Progenitor cell of endocrine pancreas (in vitro differentiated cells): ENCODE measurements at places on chromosomes 3 and 15. TPM values are rescaled to one million over a fixed set of nuclear protein-coding genes. Genes with fewer than 3 reads are reported as not detected.

- no peak for DNase-seq
Measured at GRCh38 chr3:130895690-130896488, 2.0 kb downstream of the ATP2C1 start.

DNA sequence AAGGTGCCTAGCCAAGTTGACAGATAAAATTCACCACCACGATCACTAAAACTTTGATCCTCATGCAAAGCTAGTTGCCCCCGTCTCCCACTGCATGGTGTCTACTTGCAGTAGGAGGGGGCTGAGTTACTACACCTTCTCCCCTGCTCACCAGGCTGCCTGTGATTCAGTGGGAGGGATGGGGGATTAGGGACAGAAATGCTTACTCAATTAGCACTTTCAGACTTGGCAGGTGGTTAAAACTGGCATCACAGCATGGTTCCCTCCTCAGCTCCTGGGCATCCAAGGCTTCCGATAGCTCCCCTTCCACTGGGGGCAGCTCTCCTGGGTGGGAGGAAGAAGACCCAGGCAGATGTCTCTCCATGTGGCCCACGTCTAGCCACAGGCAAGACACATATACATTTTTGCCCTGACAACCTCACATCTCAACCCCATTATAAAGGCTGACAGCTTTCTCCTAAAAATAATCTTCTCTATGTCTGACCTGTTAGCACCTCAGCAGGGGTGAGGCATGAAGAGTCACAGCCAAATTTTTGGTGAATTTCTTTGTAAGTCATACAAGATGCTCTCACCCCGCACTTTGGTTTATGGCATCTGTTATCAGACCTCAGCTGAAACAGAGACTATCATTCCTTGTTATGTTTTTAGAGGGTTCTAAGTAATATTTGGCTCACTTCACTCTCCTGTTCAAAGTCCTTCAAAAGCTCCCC, 369.0 kb downstream of the SV2B start:
- no peak for DNase-seq

DNA sequence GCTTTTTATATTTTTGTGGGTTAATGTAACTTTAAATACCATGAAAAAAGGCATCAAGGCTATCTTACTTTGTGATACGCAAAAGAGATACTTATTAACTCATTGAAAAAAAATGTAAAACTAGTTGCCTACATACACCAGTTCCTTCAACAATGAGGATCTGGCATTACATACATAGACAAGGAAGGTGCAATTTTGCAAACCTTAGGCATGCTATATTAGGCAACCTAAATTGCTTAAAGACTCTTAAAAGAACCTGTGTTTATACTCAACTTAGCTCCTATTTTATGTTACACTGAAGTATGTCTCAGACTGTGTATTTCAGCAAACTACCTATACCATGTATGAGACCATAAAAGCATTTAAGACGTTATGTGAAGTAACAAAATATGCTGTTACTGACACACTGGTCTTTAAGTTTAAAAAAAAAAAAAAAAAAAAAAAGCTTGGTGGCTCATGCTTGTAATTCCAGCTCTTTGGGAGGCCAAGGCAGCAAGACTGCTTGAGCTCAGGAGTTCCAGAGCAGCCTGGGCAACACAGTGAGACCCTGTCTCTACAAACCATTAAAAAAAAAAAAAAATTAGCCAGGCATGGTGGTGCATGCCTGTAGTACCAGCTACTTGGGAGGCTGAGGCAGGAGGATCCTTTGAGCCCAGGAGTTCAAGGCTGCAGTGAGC, 9.1 kb downstream of the TASOR start:
- DNase-seq, result no peak

AHSG gene
- total RNA-seq, result 0.19 and 0.27 TPM in 2 replicates

AP2M1 gene
- 213 and 223 TPM in 2 replicates for total RNA-seq

DNA sequence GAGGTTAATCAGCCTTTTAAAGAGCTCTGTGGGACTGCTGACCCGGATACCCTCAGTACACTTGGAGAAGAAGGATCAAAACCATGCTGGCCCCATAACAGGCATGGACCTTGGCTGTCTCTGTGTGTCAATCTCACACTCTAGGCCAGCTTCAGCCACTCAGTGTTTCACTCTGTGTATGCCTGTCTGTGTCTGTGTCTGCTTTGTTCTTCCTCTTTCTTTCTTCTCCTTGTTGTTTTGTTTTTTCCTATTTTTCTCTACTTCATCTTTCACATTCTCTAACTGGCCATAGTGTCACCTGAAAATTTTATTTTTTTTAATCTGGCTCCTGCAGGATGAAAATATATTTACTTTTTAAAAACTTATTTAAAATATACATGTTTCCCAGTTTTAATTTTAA, 51.1 kb downstream of the SERP1 start:
- DNase-seq, result no peak

HIGD2B gene
- total RNA-seq, result not detected in 2 replicates

WWTR1 gene
- total RNA-seq, result 15.0 and 18.1 TPM in 2 replicates

- DNase-seq, result no peak
Measured at GRCh38 chr3:111921181-111921580, 57.6 kb upstream of the ABHD10 start.

BFSP2 gene
- total RNA-seq, result not detected in 2 replicates

DNA sequence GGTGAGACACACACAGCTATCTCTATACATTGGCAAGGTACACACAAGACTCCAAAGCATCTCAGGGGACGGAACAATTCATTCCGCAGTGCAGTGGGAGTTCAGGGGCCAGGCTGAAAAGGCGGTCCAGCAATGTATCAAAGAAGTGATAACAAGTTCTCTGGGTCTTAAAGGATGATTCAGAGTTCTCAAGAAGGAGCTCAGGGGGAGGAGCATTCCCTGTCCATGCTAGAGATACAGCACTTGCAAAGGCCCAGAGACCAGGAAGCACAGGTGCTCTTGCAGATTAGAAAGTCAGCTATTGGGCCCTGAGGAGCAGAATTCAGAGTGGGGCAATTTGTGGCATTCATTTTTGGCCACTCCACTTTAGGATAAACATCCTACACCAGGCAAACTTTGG, 34.9 kb downstream of the MECOM start:
- DNase-seq, result no peak

GRCh38 chr3:120203016-120203415, 82.0 kb downstream of the GPR156 start:
- DNase-seq, result no peak

GRCh38 chr15:73851689-73852088, 21.7 kb upstream of the TBC1D21 start:
- DNase-seq, result peak; percentile 68

TEX55 gene
- total RNA-seq, result not detected in 2 replicates

LYZL4 gene
- not detected in 2 replicates for total RNA-seq

CLDN18 gene
- 19.5 and 22.2 TPM in 2 replicates for total RNA-seq

- DNase-seq, result no peak
Measured at GRCh38 chr3:19543212-19543841, 390.7 kb downstream of the EFHB start.

GRCh38 chr3:94171954-94172353, 109.1 kb downstream of the NSUN3 start:
- DNase-seq, result no peak

DNA sequence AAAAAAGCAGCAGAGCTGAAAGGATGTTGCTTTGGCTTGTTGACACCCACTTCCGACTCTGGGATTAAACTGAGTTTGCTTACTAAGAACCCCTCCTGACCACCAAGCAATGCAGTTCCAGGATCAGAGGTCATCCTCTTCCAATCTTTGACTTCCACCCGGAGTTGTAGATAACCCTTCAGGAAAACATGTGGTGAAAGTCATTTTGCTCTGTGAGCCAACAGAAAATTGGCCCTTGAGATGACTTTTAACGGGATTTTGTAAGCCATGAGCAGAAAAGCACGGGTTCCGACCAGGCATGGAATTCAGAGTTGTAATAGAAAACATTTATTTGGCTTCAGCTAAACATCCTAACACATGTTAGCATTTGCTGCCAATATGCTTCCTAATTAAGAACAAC, 171.6 kb upstream of the NR2F2 start:
- no peak for DNase-seq

GRCh38 chr15:91113030-91113429, 13.0 kb downstream of the SV2B start:
- no peak for DNase-seq

DNA sequence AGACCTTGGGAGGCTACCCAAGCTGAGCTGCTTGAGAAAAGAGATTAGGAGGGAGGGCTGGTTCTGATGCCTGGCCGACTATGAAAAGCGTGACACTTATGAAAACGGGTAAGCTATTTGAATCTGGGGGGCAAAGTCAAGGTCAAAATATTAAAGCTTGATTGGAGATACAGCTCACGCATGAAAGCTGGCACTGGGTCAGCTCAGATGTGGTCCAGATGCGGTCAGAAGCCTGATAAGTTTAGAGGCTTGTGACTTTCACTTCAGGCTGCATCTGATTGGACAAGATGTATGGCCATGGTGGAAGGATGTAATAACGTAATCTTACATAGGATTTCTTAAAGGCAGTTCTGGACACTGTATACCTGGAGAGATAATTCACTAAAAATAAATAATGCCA, 690.3 kb downstream of the NTRK3 start:
- DNase-seq, result no peak

GRCh38 chr15:62798536-62798935, 244.0 kb upstream of the TPM1 start:
- no peak for DNase-seq

GRCh38 chr3:148319161-148319915, 378.4 kb upstream of the AGTR1 start:
- DNase-seq, result no peak

RTP3 gene
- not detected in 2 replicates for total RNA-seq
